Stimulated activated CD4-positive, alpha-beta T cell treated with anti-CD3 and anti-CD28 coated beads, Interleukin-1b, Interleukin-23, amount 100 ng/mL, for 1 hour (primary cell): ENCODE measurements at places on chromosomes 2 and 18.

DNA sequence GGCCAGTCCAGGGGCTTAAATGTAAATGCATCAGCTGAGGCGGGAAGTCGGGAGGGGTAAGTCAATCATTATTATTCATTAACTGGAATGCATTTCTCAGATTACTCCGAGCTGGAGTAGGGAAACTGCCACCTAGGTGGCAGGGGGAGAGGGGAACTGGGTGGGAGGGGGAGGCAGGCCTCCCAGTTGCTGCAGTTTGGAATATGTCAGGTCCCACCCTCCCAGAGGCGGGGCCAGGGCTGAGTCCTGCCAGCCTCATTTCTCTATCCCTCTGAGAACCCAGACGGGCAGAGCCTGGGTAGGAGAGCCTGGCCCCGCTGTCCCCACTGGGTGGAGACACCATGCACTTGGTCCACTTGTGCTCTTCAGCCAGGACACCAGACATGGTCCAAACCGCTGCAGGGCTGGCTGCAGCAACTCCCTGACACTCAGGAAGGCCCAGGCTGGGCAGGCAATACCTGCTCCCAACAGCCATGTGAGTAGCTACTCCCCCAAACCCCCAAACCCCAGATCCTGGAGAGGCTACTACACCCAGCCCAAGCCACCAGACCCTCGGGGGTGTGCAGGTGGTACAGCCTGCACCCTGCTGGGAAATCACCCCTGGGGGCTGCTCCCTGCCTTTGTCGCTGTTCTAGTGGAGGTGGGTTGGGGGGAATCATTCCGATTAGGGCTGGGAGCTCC, at the start of gene GPBAR1:
TSS of gene GPBAR1 (plus strand) at position 274 of the 681 bp plus-strand sequence. CDS start 1,710 bp downstream, outside the sequence.
- DNase-seq, result no peak

GRCh38 chr2:240344904-240345303, 90.6 kb upstream of the GPC1 start:
- no peak for DNase-seq

DNA sequence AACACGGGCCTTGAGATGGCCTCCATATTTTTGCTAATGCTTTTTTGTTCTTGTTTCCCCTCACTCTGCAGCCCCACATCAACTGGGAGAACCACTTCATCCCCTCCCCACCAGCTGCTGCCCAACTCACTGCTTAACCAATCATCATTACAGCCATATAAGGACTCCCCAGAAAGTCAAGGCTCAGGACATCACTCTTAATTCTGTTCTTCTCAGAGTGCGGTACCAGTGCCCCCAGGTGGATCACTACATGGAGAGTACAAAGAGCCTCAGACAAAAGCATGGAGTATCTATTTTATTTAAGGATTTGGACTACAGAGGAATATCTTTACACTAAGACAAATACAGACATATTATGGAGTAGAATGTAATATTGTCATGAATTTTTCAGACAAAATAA, 340.6 kb downstream of the PAX3 start:
- DNase-seq, result no peak

- no peak for DNase-seq
Measured at GRCh38 chr2:182941121-182941722, 74.8 kb upstream of the FRZB start.

DNA sequence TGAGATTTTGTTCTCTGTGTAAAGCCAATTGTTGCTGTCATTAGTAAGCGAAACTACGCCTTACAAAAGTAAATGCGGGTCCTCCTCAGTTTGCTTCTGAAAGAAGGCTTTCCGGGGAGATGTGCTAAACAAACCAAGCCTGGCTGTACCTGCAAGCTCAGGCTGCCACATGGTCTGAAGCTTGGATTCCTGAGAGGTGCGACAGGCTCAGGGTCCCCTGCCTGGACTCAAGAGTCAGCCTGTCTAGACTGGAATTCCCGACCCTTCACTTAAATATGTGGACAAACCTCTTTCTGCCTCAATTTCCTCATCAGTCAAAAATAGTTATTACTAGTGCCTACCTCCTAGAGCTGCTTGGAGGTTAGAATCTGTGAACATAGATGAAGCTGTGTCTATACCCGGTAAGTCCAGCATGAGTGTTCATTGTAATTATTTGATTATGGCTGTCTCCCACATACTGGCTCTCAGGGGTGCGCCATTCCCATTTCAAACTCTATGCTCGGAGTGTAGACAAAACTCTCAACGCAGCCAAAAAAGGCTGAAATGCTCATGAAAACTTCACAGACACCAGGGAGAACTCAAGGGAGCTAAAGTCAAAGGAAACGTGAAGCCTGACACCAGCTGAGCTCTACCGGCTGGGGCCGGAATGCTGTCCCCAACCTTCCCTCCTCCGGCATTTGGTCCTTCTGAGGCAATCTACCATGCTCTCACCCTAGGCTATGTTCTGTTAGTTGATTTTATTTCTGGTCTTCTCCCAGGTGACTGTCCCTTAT, 31.4 kb downstream of the SOWAHC start:
- no peak for DNase-seq

DNA sequence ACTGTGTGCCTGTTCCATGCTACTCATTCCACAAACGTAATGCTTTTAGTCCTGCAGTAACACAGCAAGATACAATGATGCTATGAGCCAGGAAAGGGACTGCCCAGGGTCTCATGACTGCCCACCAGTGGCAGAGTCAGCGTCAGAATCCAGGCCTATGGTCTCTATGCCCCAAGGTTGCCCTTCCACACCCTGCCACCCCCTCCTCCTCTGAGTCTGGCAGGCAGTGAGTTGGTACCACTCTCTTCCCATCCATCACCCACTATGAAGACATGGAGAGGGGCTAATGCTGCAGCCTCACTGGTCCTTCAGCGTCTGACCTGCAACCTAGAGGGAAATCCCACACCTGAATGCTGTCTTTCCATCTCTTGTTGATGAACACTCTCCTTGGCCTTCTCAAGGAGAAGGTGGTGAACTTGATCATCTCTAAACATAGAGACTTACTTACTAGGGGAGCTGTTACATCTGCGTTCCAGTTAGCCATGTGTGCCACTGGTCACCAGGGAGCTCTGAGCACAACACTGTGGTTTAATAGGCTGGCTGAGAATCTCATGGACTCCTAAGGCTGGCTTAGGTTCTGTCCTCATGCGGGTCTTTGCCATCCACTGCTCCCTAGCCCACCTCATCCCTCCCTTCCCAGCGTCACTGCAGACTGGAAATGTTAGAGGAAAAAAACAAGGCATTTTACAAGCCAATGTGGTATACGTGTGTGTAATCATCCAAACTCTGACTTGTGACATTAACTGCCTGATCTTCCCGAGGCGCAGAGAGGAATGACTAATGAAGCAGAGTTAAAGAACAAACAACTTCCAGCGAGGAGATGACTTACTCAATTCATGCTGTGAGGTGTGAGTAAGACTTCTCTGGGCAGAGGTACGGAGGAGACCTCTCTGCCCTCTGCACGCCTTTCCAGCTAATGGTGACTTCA, 28.8 kb downstream of the STEAP3 start:
- DNase-seq, result no peak

GRCh38 chr2:240894006-240894405, 1.9 kb downstream of the MAB21L4 start:
- DNase-seq, result no peak

DNA sequence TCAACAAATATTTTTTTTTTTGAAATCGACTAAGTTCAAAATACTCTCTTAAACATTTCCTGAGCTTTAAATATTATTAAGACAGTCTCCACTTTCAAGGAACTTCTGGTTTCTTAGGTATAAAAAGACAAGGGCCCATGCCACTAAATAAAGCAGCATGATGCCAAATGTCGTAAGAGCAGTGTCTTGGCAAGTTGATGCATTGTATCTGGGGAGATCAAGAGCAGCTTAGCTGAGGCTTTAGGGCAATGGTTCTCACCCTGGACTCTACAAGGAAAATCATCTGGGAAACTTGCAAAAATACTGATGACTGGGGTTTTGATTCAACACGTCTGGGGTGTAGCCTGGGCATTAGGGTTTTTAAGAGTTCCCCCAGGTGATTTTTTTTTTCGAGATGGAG, 41.3 kb downstream of the COL4A3 start:
- no peak for DNase-seq

DNA sequence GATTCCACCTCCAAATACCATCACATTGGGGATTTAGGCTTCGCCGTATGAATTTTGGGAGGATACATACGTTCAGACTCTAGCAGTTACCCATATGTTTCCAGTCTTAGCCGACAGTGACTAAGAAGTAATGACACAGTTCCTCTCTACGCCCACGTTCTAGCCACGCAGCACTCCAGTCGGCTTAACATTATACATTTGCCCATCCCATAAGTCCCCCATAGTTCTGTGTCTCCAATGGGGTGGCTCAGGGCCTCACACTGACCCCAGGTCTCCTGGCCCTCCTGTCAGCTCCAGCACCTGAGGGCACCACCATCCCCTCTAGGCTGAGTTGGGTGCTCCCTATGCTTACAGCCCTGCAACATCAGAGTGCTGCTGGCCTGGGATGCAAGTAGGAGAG, 18.4 kb upstream of the CNDP2 start:
- no peak for DNase-seq

GRCh38 chr18:47737198-47737830, 193.1 kb downstream of the SMAD2 start:
- no peak for DNase-seq

- DNase-seq, result no peak
Measured at GRCh38 chr2:43340945-43341356, 114.5 kb upstream of the ZFP36L2 start.

DNA sequence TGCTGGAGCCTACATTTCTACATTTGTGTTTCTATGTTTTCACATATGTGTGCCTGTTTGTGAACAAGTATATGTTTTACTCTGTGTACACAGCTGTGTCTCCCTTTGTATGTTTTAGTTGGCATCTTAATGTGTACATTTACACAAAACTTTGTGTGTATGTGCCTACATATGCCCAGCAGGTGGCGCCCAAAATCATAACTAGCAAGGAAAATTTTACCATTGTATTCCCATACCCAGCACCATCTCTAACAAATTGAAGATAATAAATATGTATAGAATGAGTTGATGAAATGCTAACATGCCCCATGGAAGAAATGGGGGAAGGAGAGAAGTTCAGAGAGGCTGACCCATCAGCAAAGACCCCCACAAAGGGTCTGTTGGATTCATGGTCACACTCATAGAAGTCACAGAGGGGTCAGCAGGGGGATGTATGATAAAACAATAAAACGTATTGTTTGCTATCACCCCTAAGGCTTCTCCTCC, 48.1 kb downstream of the PKDCC start:
- peak; percentile 48 for DNase-seq

- no peak for DNase-seq
Measured at GRCh38 chr2:37642907-37643729, 28.3 kb downstream of the CDC42EP3 start.

GRCh38 chr2:181818058-181818680, 73.4 kb upstream of the ITPRID2 start:
- no peak for DNase-seq

DNA sequence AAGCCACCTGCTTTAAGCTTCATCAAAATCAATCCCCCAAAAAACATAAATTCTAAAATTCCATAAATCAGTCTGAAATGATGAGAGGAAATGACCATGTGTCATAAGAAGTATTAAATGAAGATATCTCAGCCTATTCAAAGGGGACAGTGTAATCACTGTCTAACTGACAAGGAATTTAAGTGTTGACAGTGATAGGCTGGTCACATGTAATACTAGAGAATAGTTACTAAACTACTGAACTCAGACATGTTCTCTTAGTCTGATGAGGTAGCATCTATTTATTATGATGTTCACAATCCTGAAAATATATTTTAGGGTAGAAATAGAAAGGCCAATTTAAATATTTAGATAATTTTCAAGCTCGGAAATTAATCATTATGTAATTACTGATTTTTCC, 216.1 kb downstream of the L3MBTL4 start:
- DNase-seq, result no peak

GRCh38 chr2:65802298-65802942, 370.0 kb upstream of the SPRED2 start:
- no peak for DNase-seq

DNA sequence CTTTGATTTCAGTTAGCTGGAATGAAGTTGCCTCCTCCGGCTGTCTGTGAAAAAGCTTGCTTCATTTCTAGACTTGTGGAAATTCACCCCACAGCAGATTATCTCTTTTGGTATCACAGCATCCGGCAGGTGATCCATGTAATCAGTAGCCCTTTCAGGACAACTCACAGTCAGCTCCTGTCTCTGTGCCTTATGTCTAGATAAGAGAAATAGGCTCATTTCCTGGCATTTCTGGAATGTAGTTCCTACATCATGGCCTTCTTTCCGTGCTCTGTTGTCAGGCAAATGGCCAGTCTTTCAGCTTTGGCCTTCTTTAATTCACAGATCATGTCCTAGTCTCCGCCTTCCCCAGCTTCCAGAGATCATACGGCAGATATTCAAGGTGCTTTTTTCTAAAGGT, 455.4 kb downstream of the NUP35 start:
- DNase-seq, result no peak

DNA sequence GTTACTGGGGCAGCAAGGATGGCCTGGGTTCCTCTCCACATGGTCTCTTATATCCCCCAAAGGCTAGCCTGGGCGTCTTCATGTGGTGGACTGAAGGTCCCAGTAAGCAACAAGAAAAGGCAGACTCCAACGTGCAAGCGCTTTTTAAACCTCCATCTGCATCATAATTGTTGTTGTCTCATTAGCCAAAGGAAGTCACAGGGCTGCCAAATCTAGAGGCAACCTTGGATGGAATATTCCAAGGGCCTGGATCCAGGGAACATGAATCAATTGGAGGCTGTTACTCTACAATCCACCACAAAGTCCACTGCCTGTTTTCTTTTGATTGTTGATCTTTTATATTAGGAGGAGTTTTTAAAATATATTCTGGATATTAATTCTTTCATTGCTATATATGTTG, 118.8 kb downstream of the SH3RF3 start:
- DNase-seq, result no peak
